ENCODE measurements at places on chromosomes 13 and 19. TPM values are rescaled to one million over a fixed set of nuclear protein-coding genes. Genes with fewer than 3 reads are reported as not detected.

SYT3 gene
- not detected for total RNA-seq

CCDC97 gene
- total RNA-seq: 35.1 TPM

CLEC17A gene
- total RNA-seq: 0.78 TPM

TUBGCP3 gene
- total RNA-seq: 46.4 TPM

CEACAM3 gene
- total RNA-seq: not detected

STK24 gene
- total RNA-seq: 212 TPM

BEST2 gene
- not detected for total RNA-seq

ETV2 gene
- total RNA-seq: 0.99 TPM

GDF15 gene
- 0.50 TPM for total RNA-seq

CYP2F1 gene
- total RNA-seq: 0.28 TPM

OXGR1 gene
- not detected for total RNA-seq

TIMM44 gene
- total RNA-seq: 49.8 TPM

DNASE2 gene
- 34.2 TPM for total RNA-seq

CGB5 gene
- not detected for total RNA-seq

OR10H1 gene
- not detected for total RNA-seq

CATSPERD gene
- total RNA-seq: not detected

C2CD4C gene
- total RNA-seq: 0.40 TPM

LRG1 gene
- 0.53 TPM for total RNA-seq

KLK4 gene
- not detected for total RNA-seq

ZNF723 gene
- total RNA-seq: not detected

TPP2 gene
- 71.4 TPM for total RNA-seq

IZUMO2 gene
- not detected for total RNA-seq

F10 gene
- 1.0 TPM for total RNA-seq

LRP3 gene
- total RNA-seq: not detected

STOML3 gene
- not detected for total RNA-seq

GPC5 gene
- total RNA-seq: 0.09 TPM

SIGLEC8 gene
- total RNA-seq: not detected

ANGPTL8 gene
- not detected for total RNA-seq

MEDAG gene
- not detected for total RNA-seq

KIR2DL4 gene
- not detected for total RNA-seq

GPR4 gene
- total RNA-seq: 0.13 TPM

HS6ST3 gene
- not detected for total RNA-seq

FBN3 gene
- total RNA-seq: not detected

FGF22 gene
- total RNA-seq: 1.7 TPM

ZFR2 gene
- 0.28 TPM for total RNA-seq

ZNF91 gene
- total RNA-seq: 23.7 TPM

ZNF429 gene
- 15.5 TPM for total RNA-seq

FFAR1 gene
- total RNA-seq: 0.42 TPM

RDH8 gene
- 0.26 TPM for total RNA-seq

UPF1 gene
- 64.9 TPM for total RNA-seq

KLK12 gene
- not detected for total RNA-seq

RNASEH2B gene
- 29.8 TPM for total RNA-seq

PRKCG gene
- not detected for total RNA-seq
